ENCODE measurements at places on chromosomes 11 and 22.

DNA sequence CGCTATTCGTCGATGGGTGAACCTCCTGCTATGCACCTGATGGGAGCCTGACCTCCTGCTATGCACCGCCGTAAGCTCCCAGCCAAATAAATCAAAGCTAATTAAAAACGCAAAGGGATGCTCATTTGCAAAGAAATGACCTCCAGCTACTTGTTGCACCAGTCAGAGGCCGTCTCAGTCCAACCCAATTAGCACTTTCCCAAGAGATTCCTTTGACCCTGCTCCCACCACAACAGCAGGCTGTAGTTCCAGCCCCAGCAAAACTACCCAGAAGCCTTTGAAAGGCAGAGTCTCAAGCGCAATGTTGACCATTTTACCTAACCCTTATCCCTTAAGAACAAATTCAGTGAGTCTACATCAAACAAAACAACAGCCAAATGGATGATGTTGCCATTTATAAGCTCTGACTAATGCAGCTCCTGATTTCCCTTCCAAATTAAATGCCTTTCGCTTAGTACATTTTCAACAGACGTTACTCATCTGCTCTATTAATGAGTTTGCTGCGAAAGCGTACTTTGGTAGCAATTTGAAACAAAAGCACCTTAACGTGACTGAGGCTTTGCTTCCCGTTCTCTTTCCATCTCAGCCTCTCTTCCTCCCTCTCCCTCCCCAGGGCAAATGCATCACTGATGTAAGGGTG, 17.2 kb upstream of the BSX start:
- no peak for DNase-seq

- no peak for DNase-seq
Observed at GRCh38 chr22:30036656-30037055, 43.6 kb upstream of the HORMAD2 start.

DNA sequence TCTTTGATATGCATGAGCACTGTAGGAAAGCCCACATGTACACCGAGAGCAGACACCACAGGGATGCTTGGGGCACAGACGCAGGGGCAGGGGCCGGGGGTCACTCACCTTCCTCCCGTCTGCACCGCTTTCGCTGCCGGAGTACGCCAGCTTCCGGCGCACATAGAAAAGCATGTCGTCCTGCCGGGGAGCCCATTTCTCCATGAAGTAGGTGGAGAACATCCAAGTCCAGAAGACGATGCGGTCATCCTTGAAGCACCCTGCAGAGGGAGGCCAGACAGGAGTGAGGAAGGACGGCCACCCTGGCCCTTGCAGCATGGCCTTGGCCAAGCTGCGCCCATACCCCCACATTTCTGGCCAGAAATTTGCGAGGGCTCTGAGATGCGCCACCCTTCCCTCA, 28.8 kb downstream of the KIAA0930 start:
- no peak for DNase-seq

GRCh38 chr11:33753304-33753967, 17.2 kb upstream of the CD59 start:
- no peak for DNase-seq

DNA sequence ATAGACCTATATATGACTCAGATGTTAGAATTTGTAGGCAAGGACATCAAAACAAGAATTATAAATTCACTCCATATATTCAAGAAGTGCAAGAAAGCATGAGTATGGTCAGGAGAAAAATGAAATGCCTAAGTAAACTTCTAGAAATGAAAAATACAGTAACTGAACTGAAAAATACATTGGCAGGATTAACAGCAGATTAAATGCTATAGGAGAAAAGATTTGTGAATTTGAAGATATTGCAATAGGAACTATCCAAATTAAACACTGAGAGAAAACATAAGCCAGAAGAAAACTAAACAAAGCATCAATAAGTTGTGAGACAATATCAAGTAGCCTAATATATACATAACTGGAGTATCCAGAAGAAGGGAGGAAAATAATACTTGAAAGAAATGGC, 46.6 kb upstream of the TMEM45B start:
- DNase-seq = no peak

DNA sequence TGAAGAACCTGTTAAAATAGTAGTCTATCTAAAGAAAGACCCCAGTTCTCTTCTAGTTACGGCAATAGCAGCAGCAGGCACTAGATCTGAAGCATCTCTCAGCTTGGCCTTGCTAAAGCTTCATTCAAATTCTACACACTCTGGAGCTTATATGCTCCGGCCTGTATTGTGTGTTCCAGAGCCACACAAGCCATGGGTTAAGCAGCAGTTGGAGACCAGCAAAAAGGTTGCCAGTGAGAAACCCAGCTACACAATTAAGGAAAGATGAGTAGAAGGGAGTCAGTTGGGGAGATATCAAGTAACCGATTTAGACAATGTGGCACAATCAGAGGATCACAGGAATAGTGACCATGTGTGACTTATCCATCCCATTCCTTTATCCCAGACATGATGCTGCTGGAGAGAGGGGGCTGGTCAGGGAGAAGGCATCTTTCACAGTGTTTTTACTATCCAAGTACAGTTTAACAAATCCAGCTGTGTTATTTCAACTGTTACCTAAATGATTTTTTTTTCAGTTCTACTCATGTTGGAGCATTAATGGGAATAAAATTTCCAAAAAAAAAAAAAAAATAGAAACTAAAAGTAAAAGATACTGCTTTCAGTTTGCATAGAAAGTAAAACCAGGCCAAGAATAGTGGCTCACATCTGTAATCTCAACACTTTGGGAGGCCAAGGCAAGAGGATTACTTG, 41.0 kb downstream of the PAX6 start:
- DNase-seq = no peak

GRCh38 chr11:40701027-40701426, 758.4 kb downstream of the LRRC4C start:
- DNase-seq = no peak

All from activated naive CD4-positive, alpha-beta T cell treated with anti-CD3 and anti-CD28 coated beads, Interleukin-2, amount 50 U/mL, for 16 hours (primary cell).